NCI-H1436 (cell line): ENCODE measurements at places on chromosomes 2 and 18.

DNA sequence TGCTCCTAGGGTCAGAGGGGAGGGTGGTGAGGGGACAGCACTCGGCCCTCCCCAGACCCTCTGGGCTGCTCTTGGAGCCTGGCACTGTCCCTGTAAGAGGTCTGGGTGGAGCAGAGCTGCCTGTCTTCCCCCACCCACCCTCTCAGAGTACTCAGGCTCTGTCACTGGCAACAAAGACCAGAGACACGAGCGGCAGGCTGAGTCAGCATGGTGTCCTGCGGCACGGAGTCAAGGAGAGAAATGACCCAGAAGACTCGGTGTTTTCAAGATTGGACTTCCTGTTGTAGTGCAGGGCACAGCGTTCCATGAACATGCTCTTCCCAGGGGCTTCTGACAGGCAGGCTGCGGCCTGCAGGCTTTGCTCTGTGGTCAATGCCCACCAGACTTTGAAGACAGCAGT lies 19.9 kb downstream of the SIGLEC15 start:
- no peak for DNase-seq

DNA sequence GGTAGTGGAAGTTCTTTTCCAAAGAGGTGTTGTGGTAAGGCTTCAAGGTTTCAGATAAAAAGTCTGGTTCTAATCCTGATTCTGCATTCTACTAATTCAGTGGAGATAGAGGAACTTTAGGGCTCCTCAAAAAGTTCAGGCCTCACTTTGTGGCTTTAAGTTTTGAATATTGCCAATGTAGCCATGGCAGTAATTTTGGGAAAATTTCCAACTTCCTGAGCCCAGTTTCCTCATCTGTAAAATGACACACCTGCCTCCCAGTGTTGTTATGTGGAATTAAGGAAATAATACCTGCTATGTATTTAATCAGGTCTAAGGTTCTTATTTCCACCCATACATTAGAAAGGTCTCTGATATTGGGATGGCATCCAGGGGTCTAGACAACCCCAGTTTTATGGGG lies 147.6 kb upstream of the ITGA6 start:
- no peak for DNase-seq

DNA sequence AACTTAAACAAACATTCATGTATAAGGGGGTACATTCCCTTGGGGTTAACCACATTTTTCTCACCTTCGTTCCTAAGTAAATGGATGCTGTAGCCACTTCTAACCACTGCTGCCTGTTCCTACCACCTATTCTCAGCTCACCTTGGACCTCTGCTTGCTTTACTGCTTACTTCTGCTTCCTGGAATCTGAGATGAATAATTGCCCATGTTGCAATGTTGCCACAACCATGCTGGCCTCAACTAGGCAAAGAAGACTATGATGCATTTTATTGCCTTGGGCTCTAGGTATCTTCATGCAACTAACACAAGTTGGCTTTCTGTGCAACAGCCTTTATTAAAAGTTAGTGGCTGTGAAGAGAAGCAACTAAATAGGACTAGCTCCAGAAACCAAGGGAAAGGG lies 106.3 kb upstream of the TCF4 start:
- DNase-seq, result no peak

- no peak for DNase-seq
Observed at GRCh38 chr2:50953021-50953420, 78.9 kb downstream of the NRXN1 start.

GRCh38 chr2:164388511-164388910 lies 232.8 kb downstream of the GRB14 start:
- no peak for DNase-seq

GRCh38 chr2:892401-892800 lies 58.2 kb upstream of the SNTG2 start:
- DNase-seq, result no peak

DNA sequence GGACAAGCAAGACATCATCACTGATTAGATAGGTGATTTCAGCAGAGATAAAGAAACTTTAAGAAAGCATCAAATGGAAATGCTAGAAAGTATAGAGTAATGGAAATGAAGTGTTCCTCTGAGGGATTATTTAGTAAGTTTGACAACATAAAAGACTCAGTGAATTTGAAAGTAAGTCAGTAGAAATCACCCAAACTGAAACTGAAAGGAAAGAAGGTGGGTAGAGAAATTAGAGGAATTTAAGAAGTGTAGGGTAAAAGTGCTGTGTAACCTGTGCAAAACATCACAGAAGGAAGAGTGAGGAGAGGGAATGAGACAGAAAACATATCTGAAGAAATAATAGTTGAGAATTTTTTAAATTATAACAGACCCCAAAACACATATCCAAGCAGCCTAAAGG lies 343.1 kb downstream of the CBLN2 start:
- DNase-seq, result no peak
